Activated T-helper 1 cell treated with anti-CD3 and anti-CD28 coated beads, Interleukin-2, amount 50 U/mL, for 16 hours (primary cell): ENCODE measurements at places on chromosomes 7 and 10.

DNA sequence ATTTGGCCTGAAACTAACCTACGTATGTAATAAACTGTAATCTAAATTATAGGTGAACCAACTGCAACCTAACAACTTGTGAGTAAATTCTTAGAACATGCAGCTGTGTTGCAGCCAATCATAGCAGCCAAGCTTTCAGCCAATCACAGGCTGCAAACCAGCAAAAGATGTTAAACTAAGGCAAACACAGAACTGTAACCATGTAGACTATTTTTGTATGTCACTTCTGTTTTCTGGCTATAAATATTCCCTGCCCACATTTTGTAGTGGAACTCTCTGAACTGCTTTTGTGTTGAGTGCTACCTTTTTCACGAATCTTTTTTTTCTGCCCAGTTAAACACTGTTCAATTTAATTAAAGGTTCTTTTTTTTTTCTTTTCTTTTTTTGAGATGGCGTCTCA, 28.2 kb upstream of the ZPBP start:
- no peak for DNase-seq

DNA sequence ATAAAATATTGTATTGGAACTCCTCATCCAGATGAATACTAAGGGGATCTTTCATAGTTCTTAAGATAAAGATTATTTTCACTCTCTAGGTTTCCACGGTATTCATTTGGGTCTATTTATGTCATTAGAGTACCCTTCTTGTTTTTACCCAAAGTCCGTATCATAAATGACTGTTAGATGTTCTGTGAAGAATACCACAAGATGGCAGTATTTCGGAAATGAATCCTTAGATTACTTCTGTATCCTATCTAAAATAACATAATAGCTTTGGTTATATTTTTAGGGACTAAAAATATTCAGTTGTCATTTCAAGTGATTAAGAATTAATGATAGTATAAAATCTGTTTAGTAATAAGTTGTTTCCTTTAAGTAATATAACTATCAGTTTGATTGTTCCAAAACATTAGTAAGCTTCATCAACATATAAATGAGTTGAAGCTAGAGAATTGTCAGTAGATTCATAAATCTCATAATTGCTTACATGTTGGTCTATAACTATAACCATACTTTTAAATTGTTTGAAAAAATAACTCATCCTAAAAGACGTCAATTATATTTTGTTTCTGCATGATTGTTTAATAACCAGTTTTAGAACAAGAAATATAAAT, 337.5 kb upstream of the KCND2 start:
- DNase-seq: no peak

- no peak for DNase-seq
These were observed 138.1 kb upstream of the EFCAB10 start for GRCh38 chr7:105719395-105719794.

GRCh38 chr10:122089311-122090017, 100.5 kb downstream of the TACC2 start:
- DNase-seq: no peak

- no peak for DNase-seq
These were observed 3.9 kb upstream of the IQUB start for GRCh38 chr7:123538189-123538714.

DNA sequence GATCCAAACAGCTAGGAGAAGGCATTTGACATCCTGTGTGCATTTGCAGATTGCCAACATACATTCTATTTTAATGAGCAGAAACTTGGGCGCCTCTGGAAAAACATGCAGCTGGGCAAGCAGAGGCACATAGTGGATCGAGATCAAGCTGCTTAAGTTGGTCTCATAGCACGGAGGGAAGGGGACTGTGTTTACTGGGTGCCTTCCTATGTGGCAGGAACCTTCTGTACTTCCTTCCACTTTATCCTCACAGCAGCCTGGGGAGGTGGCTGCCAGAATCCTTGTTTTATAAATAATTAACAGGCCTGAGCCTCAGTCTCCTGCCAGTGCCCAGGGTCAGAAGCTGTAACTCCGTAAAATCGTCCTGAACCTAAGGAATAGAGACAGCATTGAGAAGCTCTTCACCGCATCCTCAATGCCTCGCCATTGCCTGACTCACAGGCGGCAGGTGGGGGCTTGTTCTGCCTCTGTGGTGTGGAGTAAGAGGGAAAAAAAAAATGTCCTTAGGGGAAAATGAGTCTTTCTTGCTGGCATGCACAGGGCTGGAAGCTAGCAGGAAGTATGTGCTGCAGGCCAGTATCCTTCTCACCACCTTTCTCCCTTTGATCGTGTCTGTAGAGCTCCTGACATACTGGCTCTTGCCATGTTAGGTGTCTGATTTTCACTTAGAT, 6.2 kb downstream of the VWA2 start:
- DNase-seq: no peak

- no peak for DNase-seq
These were observed 572.8 kb downstream of the REEP3 start for GRCh38 chr10:64093946-64094535.

- DNase-seq: no peak
These were observed 34.1 kb downstream of the SMC3 start for GRCh38 chr10:110601581-110601980.
